CD4-positive, alpha-beta T cell treated with Interferon alpha-2 for 1 hour (primary cell): ENCODE measurements at places on chromosomes 4 and X.

DNA sequence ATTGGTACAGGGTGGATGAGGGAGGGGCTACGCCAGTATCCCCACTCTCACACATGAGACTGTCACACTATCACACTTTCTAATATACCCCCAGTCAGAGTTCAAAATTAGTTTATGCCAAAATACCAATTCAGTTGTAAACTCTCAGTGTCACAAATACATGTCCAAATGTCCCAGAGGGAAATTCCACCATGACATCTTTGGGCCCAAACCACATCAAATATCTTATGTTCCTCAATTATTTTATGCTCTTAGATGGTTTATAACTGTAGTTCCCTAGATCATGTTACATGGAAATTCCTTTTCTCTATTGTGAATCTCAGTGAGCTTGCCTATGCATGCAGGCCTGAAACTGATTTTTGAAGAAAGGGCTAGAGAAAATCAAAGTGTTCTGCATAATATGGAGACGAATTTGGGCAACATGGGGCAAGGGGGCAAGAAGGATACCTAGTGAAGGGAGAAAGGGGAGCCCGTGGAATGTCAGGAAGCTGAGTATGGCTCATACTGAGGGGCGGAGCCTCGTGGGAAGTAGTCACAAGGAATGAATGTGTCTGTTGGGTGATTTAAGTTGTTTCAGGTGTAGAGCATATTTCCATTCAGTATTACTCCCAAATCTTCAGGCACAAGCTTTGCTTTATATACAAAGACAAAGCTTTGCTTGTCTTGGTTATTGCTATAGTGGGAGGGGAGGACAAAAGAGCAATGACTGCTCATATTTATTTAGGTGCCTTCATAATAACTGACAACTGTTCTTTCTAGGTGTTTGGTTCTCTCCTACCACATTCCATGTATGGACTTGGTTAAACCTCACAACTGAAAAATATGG is 40.8 kb downstream of the CLNK start:
- DNase-seq = no peak

DNA sequence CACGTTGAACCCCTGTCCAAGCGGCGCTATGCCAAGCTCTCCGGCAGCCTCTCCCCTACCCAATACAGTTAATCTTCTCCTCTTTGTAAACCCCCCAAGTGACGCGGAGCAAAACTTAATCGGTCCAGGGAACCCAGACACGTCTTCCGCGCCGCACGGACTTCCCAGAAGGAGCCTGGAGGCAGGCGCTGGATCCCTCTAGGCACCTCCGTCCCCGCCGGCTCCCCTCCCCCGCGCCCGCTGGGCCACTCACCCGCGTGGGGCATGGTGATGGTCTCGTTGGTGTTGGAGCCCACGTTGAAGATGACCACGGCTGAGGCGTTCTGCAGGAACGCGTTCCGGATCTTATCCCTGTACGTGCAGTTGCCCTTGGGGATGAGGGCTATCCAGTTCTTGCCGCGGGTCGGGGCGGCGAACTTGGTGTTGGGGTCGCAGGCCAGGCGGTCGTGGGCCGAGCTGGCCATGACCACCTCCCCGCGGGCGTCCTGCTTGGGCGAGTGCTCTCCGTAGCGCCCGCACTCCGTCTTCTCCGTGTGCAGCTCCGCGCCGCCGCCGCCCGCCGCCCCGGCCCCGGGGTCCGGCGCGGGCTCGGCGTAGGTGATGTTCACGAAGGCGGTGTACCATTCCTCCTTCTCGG is 1.1 kb downstream of the RNF150 start:
- DNase-seq = no peak

DNA sequence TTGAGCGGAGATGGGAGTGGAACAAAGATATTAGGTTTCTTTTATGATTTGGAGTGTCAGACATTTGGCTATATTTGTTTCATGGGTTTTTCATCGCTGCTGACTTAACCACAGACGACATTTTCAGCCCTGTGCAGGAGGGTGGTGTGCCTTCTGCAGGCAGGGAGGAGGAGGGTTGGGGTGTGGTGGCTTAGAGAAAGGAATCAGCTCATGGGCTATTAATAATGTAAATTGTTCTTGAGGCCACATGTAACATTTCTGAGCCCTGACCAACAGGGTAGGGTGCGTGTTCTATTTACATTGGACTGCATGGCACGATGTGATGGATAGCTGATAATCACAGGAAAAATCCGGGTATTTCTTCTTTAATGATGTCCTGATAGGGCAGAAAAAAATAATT is 67.6 kb downstream of the POLA1 start:
- DNase-seq = no peak

DNA sequence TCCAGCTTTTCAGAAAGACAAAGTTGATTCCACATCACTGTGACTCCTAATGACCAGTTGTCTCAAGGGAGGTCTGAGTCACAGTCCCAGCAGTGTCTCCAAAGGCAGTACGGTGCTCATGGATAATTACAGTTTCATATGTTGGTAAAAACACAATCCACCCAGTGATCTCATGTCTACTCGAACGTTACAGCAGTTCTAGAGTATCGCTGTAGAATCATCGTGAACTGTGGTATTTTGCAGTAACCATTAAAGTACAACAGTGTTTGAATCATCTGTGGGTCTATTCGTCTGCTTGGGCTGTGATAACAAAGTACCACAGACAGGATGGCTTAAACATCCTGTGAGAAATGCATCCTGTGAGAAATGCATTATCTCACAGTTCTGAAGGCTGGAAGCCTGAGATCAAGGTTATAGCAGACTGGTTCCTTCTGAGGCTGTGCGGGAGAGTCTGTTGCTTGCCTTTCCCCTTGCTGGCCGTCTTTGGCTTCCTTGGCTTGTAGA is 121.1 kb upstream of the SORBS2 start:
- no peak for DNase-seq

DNA sequence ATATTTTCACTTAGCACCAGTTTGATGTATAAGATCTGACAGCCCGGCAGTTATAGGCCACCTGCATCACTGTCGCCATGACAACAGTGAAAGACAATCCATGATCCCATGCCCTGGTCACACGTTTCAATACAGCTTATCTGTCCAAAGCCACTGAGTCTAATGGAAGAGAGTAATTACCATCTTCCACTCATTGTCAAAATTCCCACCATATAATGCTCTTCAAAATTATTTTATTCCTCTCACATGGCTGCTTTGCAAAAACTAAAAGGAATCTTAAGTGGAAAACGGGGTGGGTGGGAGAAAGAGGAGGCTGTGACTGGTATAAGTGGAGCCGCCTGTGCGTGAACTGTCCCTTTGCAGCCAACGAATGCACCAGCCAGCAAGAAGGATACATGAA is 44.2 kb downstream of the MAML3 start:
- DNase-seq = no peak

GRCh38 chrX:56853436-56853835 is 124.4 kb downstream of the NBDY start:
- DNase-seq = no peak

DNA sequence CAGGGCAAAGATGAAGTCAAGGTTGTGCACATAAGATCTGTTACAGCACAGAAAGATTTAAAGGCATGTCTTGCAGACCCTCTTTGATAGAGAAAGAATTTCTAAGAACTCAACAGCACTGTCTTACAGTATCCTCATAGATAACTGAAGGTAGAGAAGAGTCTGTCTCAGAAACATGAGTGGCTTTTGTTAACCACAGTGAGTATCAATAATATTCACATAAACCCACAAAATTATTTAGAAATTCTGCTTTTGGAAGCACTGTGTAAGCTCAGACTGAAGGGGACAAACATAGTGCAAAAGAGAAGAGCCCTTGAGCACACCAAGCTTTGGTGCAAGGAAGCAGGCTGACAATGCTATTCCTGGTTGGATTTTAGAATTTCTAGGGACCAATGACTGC is 166.0 kb upstream of the SH3RF1 start:
- no peak for DNase-seq

GRCh38 chrX:47361538-47362511 is 8.6 kb upstream of the ZNF157 start:
- DNase-seq = peak; percentile 79

- no peak for DNase-seq
Observed at GRCh38 chr4:84939113-84939512, 27.4 kb downstream of the WDFY3 start.
